GM12891 (cell line): ENCODE measurements at places on chromosomes 4 and X.

- no peak for DNase-seq
Observed at GRCh38 chrX:50495616-50496015, 25.0 kb upstream of the DGKK start.

DNA sequence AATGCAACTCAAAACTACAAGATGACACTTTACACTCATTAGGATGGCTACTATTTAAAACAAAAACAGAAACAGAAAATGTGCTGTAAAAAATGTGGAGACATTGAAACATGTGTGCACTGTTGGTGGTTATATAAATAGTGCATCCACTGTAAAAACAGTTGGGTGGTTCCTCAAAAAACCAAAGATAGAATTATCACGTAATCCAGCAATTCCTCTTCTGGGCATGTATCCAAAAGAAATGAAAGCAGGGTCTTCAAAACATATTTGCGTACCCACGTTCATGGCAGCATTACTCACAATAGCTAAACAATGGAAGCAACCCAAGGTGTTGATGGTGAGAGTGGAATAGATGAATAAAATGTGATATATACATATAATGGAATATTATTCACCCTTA, 967.2 kb downstream of the TRAM1L1 start:
- no peak for DNase-seq

DNA sequence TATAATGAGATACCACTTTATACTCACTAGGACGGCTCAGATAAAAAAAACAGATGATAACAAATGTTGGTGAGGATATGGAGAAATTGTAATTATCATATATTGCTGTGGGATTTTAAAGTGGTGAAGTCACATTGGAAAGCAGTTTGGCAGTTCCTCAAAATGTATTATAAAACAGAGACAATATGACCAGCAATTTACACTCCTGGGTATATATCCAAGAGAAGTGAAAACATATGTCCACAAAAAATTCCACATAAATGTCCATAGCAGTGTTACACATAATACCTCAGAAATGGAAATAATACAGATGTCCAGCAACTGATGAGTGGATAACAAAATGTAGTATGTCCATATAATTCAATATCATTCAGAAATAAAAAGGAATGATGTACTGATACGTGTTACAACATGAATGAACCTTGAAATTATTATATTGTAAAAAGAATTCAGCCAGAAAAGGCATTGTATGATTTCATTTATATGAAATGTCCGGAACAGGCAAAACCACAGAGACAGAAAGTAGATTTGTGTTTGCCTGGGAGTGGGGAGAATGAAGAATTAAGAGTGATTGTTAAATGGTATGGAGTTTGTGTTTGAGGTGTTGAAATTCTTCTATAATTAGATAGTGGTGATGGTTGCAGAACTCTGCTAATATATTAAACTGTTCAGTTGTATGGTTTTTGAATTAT, 220.9 kb downstream of the SLC7A11 start:
- DNase-seq = no peak

- no peak for DNase-seq
Observed at GRCh38 chrX:3699821-3700381, 13.5 kb downstream of the PRKX start.

- no peak for DNase-seq
Observed at GRCh38 chr4:71009890-71010588, 16.6 kb downstream of the DCK start.

- DNase-seq = no peak
Observed at GRCh38 chr4:10288830-10289537, 168.2 kb downstream of the ZNF518B start.

DNA sequence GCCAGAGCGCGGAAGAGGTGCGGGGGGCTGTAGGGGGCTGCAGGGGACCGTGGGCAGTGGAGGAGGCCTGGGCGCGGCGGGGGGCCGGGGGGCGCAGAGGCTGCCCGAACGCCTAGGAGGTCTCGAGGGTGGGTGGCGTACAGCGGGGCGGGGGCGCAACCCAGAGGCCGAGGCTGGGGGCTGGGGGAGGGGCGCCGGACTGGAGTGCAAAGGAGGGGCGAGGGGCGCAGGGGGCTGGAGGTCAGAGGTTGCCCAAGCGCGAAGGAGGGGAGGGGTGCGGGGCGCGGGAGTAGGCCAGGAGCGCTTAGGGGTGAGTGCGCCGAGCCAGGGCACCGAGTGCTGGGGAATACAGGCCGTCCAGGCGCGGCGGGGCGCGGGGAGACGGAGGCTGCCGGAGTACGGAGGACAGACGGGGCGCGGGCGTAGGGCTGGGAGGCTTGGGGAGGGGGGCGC, 255 bp downstream of the GYG2 start:
- DNase-seq = no peak

DNA sequence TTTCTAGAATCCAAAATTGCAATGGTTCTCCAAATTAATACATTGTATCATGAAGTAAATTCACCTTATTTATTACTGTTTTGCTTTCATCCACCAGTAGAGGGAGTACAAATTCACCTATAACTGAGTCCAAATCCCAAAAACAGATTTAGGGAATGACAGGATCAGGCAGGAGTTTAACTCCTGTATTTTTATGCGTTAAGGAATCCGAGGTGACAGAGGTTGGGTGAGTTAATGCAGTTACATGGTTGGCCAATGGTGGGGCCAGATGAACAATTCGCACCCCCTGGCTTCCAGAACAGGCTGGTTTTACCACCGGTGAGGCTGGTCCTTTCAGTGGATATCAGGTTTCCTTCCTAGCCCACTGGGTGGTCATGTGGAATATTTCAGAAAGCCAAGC, 82.4 kb downstream of the MTNR1A start:
- no peak for DNase-seq

DNA sequence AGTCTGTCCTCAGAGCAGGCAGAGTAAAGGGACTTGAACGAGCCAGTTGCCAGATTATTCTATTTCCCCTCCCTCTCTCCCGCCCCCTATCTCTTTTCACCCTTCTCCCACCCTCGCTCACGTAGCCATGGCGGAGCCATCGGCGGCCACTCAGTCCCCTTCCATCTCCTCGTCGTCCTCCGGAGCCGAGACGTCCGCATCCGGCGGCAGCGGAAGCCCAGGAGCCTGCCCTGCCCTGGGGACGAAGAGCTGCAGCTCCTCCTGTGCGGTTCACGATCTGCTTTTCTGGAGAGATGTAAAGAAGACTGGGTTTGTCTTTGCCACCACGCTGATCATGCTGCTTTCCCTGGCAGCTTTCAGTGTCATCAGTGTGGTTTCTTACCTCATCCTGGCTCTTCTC, 106.2 kb upstream of the SMAD1 start:
- no peak for DNase-seq

DNA sequence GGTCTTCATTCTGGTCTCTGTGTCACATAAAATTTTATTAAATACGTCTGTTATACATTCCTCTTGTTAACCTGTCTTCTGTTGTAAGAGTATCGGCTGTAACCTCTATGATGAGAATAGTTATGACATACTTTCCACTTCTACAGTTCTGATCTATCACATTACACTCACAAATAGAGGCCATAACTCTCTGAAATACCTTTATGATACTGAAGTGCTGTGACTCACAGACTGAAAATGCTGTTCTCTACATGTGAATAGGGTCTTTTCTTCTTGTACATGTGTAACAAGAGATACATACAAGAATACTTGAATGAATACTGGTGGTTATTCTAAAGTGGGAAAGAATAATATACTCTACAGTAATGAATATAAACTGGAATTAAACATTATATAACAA, 1047.6 kb downstream of the TECRL start:
- DNase-seq = no peak

DNA sequence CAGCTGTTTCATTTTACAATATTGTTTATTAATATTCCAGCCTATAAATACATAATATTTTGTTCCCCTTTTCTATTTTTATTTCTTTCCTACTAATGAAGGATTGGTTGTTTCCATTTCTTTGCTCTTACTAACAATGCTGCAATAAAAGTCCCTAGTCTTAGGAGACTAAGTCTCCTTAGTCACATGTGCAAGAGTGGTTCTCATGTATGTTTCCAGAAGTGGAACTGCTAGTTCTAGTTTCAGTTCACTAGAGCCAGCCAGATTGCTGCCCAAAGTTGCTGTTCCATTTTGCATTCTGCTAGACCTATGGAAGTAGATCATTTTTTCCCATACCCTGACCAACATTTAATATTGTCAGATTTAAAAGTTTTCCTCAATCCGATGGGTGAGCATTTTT, 44.3 kb downstream of the CNGA1 start:
- no peak for DNase-seq

DNA sequence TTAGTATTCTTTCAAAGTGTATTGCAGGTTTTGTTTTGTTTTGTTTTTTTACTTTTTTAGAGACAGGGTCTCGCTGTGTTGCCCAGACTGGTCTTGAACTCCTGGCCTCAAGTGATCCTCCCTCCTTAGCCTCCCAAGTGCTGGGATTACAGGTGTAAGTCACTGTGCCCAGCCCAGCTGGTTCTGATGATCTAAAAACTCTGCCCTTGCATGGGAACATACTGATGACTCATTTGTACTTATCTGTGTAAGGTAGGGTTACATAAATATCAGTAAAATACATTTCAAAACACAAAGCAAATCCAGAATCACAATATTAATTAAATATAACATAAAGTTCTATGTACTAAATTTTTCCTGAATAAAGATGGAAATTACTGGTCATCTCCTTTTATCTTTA, 7.4 kb upstream of the SLC9B1 start:
- no peak for DNase-seq

GRCh38 chrX:57583477-57583876, 8.3 kb upstream of the ZXDB start:
- DNase-seq = no peak

GRCh38 chr4:56690393-56690792, 9.3 kb upstream of the HOPX start:
- DNase-seq = no peak

DNA sequence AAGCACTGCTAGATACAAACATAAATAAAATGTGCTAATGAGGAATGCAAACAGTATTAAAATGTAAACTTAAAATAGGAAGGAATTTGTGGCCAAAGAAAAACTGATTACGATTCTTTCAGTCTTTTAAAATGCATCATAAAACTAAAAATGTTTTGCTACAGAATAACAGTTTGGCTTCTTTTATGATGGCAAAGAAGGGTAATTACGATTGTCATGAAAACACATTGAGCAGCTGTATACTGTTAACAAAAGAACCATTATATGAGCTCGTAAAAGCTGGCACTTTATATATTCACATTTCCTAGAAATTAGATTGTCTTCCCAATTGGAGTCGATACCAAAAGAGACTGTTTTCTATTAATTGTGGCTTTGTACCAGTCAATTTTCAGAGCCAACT, 290.4 kb downstream of the NR3C2 start:
- DNase-seq = no peak

GRCh38 chrX:47690175-47690574, 31.2 kb upstream of the UXT start:
- DNase-seq = no peak

DNA sequence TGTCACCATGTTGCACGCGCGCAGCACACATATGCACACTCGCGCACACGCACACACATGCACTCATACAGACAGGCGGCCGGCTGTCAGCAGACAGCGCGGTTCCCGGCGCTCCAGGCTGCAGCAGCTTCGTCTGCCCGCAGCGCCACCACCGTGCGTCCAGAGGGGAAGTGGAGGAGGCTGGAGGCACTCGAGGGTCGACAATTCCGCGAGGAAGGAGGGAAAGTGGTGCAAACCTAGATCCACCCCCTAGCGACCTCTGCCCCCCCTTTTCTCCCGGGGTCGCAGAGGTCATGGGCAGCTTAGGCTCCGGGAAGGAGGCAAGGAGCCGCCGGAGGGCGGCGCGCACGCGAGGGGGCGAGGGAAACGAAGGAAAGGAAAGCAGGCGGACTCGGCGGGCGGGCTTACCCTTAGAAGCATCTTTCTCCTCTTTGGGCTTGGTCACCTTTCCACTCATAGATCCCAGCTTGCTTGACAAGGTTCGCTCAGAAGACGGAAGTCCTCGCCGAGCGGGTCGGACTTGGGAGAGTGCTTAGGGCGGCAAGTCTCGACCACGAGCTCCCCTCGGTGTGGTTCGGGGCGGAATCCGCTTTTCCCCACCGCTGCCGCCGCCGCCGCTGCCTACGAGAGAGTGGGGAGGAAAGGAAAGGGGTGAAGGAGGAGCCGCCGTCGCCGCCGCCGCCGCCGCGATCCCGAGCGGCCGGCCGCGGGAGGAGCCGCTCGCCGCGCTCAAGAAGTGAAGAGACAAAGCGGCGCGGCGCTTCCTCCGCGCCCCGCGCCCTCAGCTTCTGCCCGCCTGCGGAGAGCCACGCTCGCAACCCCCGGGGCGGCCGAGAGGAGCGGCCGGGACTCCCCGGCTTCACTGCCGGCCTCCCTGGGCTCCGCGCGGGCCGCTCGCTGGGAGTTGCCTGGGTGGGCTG, 326.6 kb upstream of the F9 start:
- peak; percentile 14 for DNase-seq

DNA sequence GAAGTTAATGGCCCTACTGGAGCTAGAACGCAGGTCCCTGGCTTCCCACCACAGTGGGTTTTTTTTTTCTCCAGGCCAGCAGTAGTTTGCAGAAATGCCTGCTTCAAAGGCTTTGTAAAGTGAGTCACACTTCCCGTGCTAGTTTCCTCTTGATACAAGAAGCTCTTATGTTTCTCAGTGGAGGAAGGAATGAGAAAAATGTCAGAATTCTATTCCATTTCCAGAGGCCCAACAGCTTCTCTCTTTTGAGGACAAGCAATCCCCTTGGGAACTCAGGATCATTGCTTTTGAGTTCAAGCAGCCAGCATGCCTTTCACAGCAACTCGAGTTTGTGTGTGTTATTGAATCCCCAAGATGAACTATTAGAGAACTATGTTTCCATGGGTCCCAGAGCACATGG, 134.3 kb downstream of the GUCY2F start:
- no peak for DNase-seq
